ENCODE measurements at places on chromosomes 11 and 22.
A peak's percentile ranks its signal among the peaks of the same experiment; 100 is the strongest.

- no peak for DNase-seq
Measured at GRCh38 chr11:34790620-34791019, 125.6 kb downstream of the APIP start.

DNA sequence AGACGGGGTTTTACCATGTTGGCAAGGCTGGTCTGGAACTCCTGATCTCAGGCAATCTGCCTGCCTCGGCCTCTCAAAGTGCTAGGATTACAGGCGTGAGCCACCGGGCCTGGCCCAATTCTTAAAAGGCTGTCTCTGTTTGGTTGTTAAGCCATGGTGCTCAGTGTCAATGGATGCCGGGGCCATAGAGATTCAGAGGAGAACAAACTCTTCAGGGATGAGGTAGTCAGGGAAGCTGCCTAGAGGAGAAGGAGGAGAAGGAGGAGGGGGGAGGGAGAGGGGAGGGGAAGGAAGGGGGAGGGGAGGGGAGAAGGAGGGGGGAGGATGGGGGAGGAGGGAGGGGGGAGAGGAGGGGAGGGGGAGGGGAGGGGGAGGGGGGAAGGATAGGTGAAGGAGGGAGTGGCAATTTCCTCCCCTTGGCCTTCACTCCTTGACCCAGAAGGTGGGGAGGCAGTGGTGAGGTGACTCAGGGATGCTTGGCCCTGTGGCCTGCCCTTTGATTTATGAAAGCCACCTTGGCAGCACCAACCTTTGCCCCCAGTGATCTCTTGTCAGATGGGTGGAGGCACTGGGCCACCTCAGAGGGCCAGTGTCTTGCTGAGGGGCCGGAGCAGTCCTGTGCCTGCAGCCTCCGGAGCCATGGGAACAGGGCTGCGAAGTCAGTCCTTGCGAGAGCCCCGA is at the start of gene C11orf86:
C11orf86 (plus strand) TSS at position 581 of the 681 bp plus-strand sequence; CDS start at position 640, 59 bp downstream.
- DNase-seq = peak; percentile 25

DNA sequence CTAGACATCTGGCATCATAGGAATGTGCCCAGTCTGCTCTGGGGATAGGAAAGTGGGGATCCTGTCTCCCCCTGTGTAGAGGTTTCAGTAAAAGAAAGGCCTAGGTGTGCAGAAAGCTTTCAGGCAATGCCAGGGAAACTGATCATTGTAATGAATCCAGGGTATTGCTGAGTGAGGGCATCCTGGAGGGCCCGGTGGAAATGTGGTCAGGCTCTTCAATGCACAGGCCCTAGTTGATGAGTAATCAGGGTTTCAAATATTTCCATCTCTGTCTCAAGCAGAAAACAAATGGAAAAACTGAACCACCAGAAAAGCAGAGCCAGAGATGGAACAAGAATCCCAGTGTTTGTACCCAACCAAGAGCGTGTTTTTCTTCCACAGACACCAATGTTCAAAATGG is 2.0 kb downstream of the CD3E start:
- DNase-seq = no peak

DNA sequence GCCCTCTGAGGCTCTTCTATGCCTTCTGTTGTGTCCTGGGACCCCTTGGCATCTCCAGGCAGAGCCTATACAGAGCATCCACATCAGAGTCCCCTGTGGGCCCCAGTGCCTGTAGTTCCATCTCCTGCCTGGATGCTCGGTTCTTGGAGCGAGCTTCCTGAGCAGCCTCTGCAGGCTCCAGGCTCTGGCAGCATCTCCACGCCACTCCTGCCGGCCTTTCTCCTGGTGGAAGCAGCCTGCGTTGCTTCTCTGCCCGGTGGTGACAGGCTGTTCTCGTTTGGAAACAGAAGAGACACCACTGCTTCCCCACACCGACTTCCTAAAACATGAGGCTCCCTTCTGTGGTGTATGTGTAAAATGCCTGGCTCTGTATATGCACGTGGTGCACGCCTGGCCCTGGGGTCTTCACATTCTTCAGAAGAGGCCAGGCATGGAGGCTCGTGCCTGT is 52.8 kb downstream of the BCR start:
- DNase-seq = peak; percentile 39

- DNase-seq = no peak
Measured at GRCh38 chr11:68682531-68682961, 1.8 kb upstream of the GAL start.

GRCh38 chr11:81092522-81092921 is 1641.1 kb downstream of the FAM181B start:
- no peak for DNase-seq

GRCh38 chr11:19871531-19871930 is 158.9 kb downstream of the NAV2 start:
- no peak for DNase-seq

GRCh38 chr11:112748713-112749543 is 212.3 kb upstream of the NCAM1 start:
- DNase-seq = peak; percentile 4

GRCh38 chr11:75523811-75524664 is 1.7 kb downstream of the GDPD5 start:
- DNase-seq = no peak

DNA sequence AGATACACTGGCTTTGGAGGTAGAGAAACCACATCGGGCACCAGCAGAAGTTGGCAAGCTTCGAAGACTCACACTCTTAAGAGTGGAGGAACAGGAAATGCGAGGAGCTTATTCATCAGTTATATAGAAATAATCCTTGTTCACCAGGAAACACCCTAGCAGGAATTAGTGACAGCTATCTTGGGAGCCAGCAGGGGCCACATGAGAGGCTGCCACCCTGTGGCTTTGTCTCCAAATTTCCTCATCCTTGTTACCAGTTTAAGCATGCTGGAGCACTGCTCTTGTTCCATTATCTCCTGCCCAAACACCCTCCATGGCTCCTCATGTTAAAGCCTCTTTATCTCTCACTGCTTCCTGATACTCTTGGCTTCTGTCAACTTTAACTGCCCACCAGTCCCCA is 131.0 kb downstream of the PLEKHA7 start:
- DNase-seq = no peak

DNA sequence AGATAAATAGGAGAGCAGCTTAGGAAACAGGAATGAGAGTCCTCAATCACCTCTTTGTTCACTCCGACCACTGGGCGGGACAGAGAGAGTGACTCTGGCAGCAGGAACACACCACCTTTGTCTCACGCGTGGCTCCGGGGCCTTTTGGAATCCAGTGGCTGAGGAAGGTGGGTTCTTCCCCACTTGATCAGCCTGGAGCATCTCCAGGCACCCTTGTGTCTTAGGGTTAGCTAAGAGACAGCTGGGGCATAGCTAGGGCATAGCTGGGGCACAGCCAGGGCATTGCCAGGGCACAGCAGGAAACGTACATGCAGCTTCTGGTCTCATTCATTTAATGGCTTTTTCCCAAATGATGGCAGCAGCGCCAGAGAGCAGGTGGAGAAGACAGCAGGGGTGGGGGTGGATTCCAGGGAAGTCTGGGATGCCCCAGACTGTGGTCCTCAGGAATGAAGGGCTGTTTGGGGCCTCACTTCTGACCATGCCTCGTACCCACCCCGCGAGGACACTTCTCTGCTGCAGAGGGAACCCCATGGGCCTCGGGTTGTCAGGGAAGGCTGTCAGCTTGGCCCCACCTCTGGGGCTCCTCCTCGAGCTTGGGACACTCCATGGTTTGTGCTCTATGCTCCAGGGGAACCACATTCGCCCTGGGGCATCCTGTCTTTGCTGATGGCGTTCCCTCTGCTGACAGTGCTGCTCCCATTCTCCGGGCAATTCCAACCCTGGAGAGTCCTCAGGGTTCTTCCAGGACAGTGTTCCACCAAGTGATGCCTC is 30.4 kb upstream of the SHANK2 start:
- DNase-seq = no peak

DNA sequence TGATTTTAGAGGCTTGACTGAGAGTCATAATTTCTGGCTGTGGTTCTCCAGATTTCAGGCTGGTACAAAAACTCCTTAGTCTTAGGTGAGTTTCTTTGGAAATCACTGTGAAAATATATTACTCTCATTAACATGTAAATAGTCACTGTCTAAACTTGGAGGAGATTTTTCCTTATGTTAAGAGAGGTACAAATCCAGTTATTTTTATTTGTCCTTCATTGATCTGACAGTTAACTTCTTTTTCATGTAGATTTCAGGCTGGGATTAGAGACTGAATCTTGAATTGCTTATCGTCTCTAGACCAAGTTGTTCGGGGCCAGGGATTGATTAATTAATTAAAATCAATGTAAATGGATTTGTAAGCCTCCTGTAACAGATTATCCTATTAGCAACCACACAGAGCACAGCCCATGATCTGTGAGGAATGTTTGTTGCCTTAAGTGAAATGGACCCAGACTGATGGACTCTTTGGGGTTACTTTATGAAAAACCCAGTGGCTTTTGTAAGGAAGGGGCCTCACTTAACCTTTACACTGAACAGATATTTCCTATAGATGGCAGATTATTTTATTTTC is 21.1 kb downstream of the TEAD1 start:
- DNase-seq = no peak

DNA sequence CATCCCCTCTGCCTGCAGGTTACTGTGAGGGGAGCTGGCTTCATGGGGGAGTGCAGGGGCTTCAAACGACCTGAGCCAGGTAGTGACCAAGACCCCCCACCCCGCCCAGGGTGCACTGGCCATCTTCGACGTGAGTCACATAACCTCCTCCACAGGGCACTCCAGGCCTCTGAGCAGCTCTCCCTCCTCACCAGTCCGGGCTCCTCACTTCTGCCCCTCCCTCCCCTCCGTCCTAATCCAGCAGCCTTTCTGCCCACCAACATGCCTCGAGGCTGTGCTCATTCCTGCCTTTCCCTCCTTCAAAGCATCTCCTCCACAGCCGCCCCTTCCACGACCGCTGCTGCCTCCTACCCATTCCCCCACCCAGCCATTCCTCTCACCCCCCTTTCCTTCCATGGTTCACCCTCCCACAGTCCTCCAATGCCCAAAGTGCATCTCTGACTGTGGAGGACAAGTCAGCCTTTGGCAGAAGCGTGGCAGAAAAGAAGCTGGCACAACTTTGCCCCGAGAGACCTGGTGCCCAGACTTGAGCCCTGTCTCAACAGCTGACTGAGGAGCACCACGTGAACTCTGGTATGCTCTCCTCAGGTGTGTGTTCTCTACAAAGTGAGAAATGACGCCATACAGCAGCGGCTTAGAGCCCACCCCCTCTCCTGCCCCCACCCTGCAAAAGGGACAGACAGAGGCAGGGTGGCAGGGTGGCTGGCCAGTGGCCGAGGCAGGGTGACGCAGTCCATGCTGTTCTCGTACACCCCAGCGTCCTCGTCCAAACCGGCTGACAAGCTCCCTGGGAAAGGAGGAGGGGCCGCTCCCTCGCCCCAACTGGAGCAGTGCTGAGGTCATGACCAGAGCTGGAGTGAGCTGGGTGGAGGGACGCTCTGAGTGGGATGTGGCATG is 30.4 kb downstream of the OPCML start:
- no peak for DNase-seq

DNA sequence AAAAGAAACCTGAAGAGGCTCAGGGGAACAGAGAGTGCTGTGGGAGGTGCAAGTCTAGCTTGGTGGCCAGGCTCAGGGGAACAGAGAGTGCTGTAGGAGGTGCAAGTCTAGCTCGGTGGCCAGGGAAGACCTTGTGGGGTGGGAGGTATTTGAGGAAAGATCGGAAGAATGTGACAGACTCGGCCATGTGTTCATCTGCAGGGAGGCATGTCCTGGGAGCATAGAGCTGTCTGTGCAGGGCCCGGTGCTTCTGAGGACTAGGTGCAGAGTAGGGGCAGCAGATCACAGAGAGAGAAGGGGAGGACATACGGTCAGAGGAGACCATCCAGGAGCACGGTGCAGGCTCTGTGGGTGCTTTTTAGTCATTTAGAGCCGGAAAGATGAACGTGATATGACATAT is 10.8 kb downstream of the IFITM10 start:
- DNase-seq = no peak

DNA sequence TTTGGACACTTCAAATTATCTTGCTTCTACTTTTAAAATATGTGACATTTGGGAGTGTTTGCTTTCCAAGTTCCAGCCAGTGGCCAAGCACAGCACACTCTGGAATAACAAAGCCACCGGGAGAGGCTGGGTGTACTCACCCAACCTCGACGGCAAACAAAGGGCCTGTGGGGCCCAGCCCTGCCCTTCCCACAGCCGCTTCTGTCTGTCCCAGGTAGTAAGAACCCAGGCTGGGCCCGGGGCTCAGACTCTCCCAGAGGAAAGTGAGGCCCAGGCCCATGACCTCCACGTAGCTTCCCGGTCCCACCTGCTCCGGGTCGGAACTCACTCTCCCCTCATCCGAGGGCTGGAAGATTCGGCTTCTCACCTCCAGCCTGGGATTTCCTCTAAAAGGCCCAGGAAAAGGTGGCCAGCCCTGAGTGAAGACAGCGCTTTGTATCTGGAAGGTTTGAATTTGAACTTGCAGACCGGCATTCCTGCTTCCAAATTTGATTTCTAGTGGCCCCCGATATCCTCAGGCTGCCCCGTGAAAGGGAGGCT is 93.5 kb downstream of the CELSR1 start:
- DNase-seq = no peak
